ENCODE measurements at places on chromosomes 1 and 21. TPM values are rescaled to one million over a fixed set of nuclear protein-coding genes. Genes with fewer than 3 reads are reported as not detected.

- DNase-seq: no peak
Measured at GRCh38 chr1:158154501-158154900, 26.2 kb upstream of the CD1D start.

DNA sequence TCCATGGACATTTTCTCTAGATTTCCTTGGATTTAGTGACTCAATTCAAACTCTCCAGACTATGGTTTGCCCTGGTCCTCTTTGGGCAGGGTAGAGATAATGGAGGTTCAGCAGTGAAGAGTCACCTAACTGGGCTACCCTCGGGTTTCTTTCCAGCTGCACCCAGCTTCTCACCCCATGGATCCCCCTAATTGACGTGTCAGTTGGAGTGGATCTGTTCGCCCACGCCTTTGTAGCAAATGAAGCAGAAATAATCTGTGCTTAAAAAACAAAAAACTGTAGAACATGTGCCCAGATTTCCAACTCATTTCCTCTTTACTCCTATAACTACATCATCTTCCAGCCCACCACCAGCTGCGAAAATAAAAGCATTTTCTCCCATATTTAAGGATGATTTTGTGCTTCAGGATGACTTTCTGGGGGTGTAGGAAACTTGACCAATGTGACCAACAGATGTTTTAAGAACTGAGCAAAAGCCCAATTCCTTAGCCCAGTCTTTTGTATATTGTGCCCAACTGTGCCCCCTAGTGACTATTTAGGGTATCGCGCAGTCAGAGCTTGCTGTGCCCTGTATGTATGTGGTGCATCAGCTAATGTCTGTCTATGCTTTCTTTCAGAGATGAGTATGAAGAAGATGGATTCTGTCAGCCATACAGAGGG, 66.5 kb upstream of the UBE2U start:
- DNase-seq: peak; percentile 80

DNA sequence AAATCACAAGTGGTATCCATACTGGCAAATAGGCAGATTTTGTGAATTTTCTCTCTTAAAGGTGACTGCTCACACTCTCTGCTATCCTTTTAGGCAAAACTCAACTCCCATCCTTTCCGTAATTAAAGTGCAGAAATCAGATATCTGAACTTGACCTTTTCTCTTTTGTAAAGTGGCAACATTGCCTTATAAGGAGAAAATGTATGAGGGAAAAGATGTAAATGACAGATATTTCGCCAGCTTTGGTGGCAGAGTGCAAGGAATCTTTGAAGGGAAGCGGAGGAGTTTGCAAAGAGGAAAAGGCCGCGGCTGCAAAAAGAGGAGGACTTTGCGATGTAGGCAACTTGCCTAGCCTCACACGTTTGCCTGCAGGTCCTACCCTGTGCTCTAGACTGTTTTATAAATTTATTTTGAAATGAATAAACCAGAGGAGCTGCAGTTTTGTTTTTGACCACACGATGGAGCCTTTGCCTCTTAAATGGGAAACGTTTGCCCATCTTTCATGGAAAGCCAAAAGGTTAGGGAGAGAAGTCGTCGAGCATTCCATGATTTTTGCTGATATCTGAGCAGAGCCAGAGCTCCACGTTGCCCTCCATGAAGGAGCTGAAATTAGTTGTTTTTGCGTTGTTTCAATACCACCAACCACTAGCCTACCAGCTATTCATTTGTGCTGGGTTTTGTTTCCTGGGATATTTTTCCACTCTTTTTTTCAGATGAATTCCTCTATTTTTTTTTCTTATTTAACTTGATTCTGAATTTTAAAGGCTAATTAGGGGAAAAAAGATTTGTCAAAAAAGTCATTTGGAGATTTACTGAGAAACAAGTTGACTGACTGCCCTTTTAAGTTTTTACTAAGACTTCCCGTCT, 242.3 kb downstream of the LMX1A start:
- DNase-seq: peak; percentile 24

DNA sequence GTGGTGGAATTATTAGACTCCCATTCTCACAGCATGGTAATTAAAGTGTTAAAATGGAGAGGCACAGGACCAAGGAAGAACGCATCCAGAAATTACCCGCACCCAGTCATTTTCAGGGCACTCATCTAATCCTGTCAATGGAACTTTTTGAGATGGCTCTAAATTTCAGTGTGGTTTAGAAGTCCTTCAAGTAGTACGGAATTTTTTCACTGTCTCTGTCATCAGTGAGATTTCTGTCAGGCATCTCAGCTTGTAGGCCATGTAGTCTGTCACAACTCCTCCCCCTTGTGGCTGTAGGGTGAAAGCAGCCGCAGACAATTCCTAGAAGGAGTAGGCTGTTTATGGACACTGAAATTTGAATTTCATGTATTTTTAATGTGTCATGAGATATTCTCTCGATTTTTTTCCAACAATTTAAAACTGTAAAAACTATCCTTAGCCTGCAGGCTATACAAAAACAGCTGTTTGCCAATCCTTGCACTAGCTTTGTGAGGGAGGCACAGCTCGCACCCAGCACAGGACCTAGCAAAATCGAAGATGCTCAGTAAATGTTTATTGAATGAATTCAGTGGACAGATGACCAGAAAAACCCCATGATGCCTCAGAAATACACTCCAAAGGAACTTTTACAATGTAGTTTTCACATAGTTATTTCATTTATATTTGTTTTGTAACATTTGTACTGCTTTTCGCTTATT, 6.6 kb upstream of the NUP133 start:
- DNase-seq: peak; percentile 59

DNA sequence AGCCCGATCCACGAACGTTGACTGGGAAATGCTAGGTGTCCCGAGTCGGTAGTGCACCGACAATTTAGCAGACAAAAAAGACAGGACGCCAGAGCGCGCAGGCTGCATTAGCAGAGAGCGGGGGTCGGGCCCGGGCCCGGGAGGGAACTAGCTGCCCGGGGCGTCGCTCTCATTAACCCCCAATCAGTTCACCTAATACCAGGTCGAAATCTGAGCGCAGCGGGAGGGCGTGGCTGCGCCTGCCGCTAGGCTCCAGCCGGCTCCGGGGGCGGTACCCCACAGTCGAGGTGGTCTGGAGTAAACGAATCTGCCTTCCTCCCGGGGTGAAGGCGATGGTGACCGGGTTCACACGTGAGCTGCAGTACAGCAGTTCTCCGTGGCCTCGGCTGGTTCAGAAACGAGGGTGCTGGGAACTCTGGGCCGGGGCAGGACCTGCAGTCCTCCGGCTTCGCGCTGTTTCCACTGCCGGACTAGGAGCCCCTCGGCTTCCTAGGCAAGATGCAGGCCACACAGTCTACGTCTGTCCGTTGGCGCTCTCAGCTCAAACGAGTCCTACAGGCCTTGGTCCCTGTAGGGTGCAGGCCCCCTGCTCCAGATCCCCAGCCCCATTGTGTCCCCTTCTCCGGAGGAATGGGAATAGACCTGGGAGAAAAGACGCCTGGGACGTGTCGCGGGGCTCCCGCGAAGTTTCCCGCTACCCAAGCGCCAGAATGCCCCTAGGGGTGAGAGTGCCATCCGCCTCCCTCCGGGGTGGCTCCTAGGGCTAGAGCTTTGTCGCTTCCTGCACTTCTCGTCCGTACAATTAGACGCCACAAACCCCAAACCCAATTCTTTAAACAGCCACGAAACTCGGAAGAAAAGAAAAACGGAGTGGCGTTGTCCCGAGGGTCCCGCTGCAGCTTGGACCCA, 2.0 kb downstream of the GFI1 start:
- DNase-seq: peak; percentile 69

- DNase-seq: no peak
Measured at GRCh38 chr1:81874461-81874860, 73.7 kb downstream of the ADGRL2 start.

DNA sequence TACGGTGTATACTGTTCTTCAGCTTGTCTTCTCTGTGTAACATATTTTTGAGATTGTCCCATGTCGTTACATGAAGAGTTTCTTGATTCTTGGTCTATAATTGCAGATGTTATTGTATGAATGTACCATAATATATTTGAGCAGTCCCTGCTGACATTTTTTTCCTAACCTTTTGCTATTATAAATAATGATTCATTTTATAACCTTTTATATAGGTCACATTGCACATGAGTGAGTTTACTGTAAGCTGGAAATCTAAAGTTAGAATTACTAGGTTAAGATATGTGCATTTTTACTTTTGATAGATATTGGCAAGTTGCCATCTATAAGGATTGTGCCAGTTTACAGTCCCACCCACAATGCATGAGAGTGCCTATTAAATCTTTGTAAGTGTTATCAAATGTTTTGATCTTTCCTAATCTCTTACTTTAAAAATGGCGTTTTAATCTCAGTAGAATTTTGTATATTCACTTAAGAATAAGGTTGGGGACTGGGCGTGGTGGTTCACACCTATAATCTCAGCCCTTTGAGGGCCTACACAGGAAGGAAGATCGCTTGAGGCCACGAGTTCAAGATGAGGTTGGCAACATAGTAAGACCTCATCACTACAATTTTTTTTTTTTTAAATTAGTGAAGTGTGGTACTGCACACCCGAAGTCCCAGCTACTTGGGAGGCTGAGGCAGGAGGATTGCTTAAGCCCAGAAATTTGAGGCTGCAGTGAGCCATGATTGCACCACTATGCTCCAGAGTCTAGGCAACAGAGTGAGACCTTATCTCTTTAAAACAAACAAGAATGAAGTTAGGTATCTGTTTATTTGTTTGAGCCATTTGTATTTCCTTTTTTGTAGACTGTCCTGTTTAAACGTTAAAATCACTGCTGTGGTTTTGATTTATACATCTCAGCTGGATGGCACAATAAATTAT, 36.5 kb downstream of the ZMYM1 start:
- no peak for DNase-seq

DNA sequence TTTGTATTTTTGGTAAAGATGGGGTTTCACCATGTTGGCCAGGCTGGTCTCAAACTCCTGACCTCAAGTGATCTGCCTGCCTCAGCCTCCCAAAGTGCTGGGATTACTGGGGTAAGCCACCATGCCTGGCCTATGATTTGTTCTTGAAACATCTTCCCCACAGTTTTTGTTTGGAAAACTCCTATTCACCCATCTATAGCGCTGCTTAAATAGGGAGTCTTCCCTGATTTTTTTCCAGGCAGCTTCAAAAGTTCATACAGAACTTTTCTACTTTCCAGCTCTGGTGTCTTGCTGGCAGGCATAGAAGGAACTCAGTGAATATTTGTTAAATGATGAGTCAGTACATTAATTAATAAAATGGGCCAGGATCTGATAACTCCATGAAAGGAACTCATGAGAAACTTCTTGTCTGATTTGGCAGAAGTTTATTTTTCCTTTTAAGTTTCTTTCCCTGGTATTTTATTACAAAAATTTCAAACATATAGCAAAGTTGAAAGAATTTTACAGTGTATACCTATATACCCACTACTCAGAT, 33.0 kb upstream of the TTC22 start:
- DNase-seq: no peak

DNA sequence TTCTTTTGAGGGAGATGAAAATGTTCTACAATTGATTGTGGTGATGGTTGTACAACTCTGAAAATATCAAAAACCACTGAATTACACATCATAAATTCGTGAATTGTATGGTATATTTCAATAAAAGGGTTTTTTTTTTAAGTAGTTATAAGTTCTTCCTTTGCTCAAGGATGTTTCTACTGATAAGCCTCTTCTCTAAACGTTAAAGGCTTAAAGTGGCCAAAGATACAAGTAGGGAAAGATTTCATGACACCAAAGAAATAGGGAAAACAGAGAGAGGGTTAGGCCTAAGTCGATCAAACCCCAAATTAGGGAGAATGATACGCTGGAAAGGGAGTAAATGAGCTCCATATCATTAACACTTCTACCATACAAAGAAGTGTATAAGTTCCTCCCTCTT, 4.1 kb downstream of the KDM5B start:
- no peak for DNase-seq

DNA sequence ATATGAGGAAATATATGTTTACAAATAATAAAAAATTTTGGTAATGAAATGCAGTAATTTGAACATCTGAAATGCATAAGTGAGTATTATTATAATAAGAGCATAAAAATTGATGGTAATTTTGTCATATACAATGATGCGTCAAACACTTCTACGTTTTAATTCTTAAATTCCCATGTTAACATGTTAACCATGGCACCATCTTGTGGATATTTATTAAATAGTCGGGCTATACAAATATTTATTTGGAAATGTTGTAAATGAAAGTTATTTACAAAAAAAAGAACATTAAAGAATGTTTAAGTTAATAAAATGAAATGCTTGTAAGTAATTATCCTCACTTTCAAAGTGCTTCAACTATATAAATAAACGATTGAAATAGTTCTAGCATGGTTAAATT, 57.2 kb upstream of the C1orf185 start:
- no peak for DNase-seq

DNA sequence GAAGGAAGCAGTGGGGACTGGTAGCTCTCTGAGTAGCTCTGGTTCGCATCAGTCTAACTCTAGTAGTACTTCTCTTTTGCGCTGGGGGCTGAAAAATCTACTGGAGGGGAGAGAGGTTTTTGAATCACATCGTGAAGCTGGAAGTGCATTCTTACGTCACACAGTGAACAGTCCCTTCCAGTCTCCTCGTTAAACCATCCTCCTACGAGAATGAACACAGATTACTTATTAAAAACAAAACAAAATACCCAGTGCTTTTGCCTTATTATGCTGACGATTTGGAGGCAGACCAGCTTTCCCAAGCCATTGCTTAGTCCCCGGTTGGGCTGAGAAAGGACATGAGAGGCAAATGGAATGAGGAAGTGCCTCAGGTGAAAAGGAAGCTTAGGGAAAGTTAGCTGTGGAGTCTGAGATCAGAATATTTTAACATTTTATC, 16.1 kb downstream of the HUNK start:
- no peak for DNase-seq

DNA sequence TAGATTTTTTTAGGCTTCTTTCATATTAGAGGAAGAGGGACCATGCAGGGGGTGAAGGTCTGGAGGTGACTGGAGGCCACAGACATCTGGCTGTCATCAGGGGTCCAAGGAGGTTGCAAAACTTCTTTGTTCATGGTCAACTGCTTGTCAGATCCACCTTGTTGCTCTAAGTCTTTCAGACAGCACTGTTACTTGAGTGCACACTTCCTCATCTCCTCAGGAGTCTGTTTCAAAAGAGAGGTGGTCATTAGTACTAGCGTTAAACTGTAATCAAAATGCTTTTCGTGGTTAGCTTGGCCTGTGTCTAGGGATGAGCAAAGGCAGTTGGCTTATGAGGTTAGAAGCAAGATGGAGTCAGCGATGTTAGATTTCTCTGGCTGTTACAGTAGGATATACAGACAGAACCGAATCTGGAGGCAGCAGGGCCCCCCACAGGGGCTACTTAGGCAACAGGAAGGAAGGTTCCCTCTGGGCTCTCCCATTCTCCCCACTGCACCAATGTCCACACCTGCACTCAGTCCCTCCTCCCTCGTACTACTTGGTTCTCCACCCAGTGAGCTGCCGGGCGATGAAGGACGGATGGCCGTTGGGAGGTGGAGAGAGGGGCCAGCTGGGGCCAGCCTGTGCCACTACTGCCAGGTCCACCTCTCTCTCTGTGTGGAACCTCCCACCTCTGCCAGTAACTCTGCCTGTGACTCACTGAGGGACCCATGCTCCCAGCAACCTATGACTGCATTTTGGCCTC, 57.2 kb downstream of the TOR1AIP2 start:
- no peak for DNase-seq

- peak; percentile 49 for DNase-seq
Measured at GRCh38 chr1:26161415-26162219, 2.7 kb downstream of the FAM110D start.

The LCE3E gene
- not detected for total RNA-seq

The FCMR gene
- total RNA-seq: 30.8 TPM

The PROK1 gene
- total RNA-seq: not detected
